CD4-positive, alpha-beta T cell treated with Interleukin-15 for 1 hour (primary cell): ENCODE measurements at places on chromosomes 6 and 20.

DNA sequence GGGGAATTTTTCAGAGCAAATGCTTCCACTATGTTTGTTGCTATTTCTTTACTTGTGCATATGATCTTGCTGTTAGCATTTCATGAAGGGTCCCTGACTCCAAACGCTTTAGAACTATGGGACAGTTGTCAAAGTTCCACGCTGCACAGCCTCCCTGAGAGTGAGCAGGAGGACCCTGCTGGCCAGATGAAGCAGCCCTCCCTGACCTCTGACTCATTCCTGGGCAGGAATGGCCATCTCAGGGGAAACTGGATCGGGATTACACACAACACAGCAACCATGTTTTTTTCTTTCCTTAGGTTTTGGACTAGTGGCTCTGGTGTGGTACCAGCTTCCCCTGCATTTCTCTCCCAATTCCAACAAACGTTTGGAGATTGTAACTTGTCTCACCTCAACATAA lies 710.9 kb upstream of the AGPAT4 start:
- no peak for DNase-seq

- DNase-seq = no peak
Measured at GRCh38 chr20:22389836-22390542, 194.4 kb downstream of the FOXA2 start.

DNA sequence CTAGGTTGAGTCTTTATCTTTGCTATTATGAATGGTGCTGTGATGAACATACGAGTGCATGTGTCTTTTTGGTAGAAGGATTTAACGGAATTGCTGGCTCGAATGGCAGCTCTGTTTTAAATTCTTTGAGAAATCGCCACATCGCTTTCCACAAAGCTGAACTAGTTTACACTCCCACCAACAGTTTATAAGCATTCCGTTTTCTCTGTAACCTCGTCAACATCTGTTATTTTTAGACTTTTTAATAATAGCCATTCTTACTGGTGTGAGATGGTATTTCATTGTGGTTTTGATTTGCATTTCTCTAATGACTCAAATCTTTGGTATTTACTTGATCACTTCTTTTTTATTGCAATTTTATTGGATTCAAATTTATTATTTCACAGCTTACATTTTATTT lies 117.4 kb upstream of the HDGFL1 start:
- no peak for DNase-seq

- no peak for DNase-seq
Measured at GRCh38 chr20:41453010-41453950, 86.7 kb upstream of the EMILIN3 start.

DNA sequence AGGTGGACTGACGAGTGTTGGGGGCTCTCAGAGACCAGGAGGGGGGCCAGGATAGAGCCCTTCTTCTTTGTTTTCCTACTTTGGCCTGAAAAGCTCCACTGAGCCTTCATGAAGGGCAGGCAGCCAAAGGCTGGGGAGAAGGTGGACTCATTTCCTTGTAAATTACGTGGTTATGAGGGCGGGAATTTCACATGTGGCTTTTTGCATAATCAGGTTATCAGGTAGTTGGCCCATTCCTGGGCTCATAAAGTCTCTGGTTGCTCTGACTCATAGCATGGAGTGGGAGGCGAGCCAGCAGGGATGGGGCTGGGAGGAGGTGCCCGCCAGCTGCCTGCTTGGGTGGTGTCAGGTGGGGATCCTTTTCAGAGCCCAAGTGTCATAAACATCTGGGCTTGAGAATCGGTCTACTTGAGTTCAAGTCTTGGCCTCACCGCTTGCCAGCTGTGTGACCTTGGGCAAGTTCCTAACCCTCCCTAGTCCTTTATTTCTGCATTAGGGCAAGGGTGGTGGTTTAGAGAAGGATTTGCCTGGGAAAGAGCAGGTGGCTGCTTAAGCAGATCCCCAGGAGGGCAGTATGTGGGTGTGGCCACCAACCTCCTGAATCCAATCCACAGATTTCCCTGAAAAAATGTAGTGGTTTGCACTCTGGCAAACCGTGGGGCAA lies 26.5 kb upstream of the RNF24 start:
- no peak for DNase-seq

DNA sequence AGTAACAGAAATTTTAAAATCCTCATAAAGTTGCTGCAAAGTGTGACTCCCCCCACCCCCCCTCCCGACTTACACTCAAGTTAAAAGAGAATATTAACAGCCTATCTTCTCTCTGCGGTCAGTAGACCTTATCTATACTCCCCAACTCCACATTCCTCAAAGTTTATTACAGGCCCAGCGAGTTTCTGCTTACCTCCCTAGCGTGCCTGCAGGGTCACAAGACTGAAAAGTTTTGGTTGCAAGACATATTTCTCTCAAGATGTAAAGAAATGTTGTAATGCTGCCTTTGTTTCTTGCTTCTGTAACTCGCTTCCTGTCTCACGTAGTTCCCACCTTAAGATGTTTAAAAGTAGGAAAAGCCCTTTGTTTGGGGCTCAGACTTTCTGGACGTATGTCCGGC lies 699.6 kb downstream of the PHF3 start:
- DNase-seq = no peak

DNA sequence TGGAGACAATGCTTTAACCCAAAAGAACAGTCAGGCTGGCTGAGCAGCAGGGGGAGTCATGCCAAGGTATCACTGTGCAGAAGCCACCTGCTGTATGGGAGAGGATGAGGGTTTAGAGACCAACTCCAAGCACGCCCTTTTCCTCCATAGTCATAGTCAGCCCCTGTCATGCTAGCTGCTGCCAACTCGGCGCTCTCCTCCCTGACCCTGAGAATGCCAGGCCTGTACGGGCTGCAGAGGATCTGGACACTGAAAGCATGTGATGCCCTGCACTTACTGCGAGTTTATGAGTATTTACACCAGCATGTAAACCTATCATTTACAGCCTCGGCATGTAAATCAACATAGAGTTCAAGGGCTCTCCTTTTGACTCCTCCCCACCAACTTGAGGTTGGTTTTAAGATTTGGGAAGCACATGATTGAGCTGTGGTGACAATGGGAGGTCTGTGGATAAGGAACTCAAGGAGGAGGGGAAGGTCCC lies 11.7 kb upstream of the SCUBE3 start:
- DNase-seq = no peak

DNA sequence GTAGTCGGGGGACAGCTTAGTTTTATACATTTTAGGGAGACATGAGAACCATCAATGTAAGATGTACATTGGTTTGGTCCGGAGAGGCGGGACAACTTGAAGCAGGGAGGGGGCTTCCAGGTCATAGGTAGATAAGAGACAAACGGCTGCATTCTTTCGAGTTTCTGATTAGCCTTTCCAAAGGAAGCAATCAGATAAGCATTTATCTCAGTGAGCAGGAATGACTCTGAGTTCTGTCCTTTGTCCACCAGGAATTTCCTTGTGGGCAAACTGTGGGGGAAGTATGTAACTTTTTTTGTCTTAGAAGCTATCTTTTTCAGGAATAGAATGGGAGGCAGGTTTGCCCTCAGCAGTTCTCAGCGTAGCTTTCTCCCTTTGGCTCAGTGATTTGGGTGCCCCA lies 1.4 kb downstream of the YTHDF1 start:
- no peak for DNase-seq

- DNase-seq = no peak
Measured at GRCh38 chr20:44561876-44562275, 20.5 kb upstream of the PKIG start.

GRCh38 chr20:54140927-54141566 lies 32.7 kb downstream of the CYP24A1 start:
- DNase-seq = no peak

DNA sequence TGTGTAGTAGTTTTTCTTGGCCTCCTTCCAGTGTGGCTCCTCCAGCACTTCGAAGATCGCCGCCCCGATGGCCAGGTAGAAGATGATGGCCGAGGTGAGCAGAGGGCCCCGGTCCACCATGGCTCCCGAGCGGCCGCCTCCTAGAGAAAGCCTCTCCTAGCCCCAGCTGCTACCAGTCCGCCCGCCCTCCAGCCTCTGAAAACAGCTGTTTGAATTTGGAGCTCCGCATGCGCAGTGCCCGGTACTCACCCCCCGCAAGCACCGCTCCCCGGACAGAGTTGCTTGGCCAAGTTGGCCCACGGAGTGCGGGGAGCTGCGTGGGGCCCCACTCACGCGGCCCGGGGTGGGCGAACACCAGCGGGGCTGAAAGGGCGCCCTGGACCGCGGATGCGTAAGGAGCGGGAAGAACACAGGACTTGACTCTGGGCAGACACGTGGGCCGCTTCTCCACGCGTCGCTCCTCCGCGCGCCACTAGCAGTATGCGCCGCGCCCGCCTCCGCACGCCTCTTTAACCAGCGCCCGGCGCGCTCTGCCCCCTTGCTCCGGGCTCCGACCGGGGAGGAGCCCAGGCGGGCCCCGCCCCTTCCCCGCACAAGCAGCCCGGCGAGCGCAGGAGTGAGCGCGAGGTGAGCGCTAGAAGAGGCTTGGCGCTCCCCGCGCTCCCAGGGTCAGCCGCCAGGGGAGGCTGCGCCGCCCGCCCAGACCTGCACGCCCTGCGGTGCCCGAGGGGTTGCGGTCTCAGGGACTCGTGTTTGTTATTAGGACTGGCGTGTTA lies at the start of gene KCNK5:
KCNK5 (minus strand) TSS at position 484 of the 776 bp plus-strand sequence; CDS start at position 120, 364 bp downstream.
- peak; percentile 74 for DNase-seq

DNA sequence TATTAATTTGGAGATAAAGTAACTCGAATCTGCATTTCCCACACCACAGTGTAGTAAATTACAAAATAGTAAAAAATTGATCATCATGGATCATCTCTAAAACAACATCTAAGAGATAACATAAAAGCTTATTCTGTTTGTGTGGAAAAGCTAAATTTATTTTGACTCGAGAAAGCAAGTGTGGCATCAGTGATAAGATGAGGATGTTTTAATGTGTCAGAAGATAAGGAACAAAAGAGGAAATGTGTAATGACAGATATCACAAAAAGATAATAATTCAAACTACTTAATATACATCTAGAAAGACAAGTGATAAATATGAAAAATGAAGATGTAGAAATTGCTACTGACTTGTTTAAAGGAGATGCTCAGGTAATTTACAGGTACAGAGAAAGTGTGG lies 74.1 kb downstream of the DNAH8 start:
- no peak for DNase-seq

GRCh38 chr6:10723567-10723881 lies 654 bp downstream of the TMEM14C start:
- DNase-seq = no peak

- DNase-seq = no peak
Measured at GRCh38 chr6:157135691-157136090, 187.6 kb downstream of the TMEM242 start.

- no peak for DNase-seq
Measured at GRCh38 chr20:20201124-20201523, 148.8 kb downstream of the CFAP61 start.

GRCh38 chr20:33862709-33863403 lies 51.7 kb downstream of the CHMP4B start:
- DNase-seq = no peak

DNA sequence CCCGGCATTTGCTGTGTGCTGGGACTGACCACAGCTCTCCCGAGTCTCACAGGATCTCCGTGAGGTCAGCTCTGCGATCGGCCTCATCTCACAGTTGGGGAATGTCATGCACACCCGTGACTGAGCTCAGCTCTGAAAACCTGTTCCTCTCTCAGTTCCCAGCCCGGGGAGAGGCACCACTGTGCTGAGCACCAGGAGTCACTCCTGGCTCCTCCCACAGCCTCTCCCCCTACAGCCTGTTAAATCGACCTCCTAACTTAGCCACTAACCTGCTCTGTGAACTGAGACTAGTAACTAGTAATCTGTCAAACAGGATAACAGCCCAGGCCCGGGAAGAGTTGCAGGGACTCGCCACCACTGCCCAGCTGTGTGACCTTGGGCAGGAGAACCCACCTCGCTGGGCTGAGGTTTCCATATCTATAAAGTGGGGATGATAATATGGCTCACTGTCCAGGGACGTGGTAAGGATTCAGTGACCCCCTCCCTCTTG lies 20.1 kb upstream of the NOL4L start:
- peak; percentile 46 for DNase-seq

GRCh38 chr20:53949319-53949839 lies 121.0 kb downstream of the BCAS1 start:
- peak; percentile 81 for DNase-seq

GRCh38 chr6:44071670-44072451 lies 55.4 kb downstream of the MRPL14 start:
- DNase-seq = no peak

DNA sequence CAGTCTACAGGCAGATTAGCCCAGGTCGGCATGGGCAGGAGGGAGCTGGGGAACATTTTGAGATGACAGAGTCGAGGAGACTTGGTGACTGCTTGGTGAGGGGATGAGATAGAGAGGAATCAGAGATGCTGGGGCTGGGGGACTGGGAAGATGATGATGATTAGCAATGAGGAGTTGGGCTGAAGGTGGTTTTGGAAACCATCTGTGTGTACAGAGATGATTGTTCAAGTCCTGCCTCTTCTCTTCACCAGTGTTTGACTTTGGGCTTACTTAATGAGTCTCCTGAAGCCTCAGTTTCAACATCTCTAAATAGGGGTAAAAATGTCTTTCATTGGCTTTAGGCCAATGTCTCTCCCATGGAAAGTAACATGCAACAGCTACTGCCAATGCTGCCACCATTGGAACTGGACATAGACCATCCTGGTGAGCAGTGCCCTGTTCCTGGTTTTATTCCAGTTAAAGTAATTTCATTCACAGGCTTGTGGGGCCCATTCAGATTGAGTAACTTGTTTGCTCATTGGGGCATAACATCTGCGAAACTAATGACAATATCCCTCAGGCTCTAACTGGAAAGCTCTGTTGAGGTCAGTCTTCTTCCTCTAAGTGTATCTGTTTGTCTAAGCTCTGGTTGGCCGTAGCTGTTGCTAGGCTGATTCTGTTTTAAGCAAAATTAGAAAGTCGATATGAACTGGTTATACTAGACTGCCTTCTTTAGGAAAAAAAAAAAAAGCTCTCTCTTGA lies 99.1 kb downstream of the ARMC2 start:
- no peak for DNase-seq

DNA sequence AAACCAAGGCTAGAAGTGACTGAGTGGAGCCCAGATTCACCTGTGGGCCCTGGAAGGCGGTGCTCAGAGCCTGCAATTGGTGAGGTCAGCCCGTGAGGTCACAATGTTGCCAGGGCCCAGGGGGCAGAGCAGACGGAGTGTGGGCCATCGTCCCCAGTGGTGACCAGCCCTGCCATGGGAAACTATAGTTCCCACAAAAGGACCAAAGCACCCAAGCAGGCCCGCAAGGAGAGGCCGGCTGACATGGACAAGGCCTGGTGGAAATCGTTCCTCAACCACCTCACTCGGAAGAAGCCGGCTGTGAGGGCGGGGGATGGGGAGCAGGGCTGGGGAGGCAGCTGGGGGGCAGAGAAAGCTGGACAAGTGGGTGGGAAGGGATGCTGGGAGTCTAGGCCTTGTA lies at the start of gene C20orf144:
C20orf144 (plus strand) TSS at position 156 of the 400 bp plus-strand sequence; CDS start at position 175, 19 bp downstream.
- no peak for DNase-seq
